ENCODE measurements at places on chromosomes 7 and 10. TPM values are rescaled to one million over a fixed set of nuclear protein-coding genes. Genes with fewer than 3 reads are reported as not detected.

The CYP2C19 gene
- 3.7 TPM for total RNA-seq

The ALOX5 gene
- total RNA-seq, result 17.3 TPM

The RBM20 gene
- total RNA-seq, result 2.8 TPM

The ZWINT gene
- 28.6 TPM for total RNA-seq

The PPP1R17 gene
- total RNA-seq, result 4.5 TPM

The GPC2 gene
- 53.3 TPM for total RNA-seq

The SORBS1 gene
- 31.4 TPM for total RNA-seq

The CRYGN gene
- total RNA-seq, result 1.3 TPM

The NPVF gene
- total RNA-seq, result not detected

The RPS24 gene
- 1,810 TPM for total RNA-seq

The MAGI2 gene
- total RNA-seq, result 5.7 TPM

GRCh38 chr10:91860885-91861284, 48.4 kb downstream of the FGFBP3 start:
- no peak for DNase-seq
- no peak overlapping the region for H3K4me3 ChIP-seq
- H3K27me3 ChIP-seq, result no peaks in the 10 kb centered on the region
- H3K27ac ChIP-seq, result no peak overlapping the region

DNA sequence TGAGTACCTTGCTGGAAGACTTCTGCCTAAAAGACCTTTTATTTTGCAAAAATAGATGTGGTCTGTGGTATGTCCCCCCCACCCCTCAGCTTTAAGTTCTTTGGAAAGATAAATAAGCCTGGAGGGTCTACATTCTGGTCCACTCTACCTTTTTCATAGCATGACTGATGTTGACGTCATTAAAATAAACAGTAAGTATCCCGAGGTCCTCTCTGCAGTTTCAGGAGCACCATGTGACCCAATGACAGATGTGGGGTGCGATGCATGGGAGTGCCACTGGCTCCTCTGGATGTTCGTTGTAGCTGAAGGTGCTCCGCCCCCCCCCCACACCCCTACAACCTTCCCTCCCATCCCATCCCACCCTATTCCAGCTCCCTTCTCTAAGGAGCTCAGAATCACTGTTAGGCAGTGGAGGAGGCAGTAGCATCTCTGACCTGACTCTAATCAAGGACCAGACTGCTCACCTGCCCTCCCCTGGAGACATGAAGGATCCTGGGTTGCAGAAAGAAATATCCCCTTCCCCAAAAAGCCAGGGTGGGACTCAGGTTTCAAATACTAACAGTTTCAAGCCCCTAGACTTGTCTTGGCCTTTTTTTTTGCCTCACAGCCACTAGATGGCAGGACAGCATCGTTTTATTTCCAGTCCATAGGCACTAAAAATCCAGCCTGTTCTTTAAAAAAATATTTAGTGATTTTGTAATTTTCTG, 25.1 kb downstream of the CASP7 start:
- H3K36me3 ChIP-seq, result peaks cover 17% of the 10 kb centered on the region
- H3K4me1 ChIP-seq, result peaks cover 35% of the 10 kb centered on the region
- DNase-seq, result no peak
- H3K4me3 ChIP-seq, result no peak overlapping the region
- H3K27ac ChIP-seq, result no peak overlapping the region

- DNase-seq, result no peak
- H3K27me3 ChIP-seq, result peaks cover 53% of the 10 kb centered on the region
- H3K4me1 ChIP-seq, result peaks cover 10% of the 10 kb centered on the region
- H3K4me3 ChIP-seq, result no peak overlapping the region
- H3K27ac ChIP-seq, result no peak overlapping the region
Measured at GRCh38 chr7:38973760-38974159, 3.9 kb upstream of the POU6F2 start.

GRCh38 chr10:97915346-97916131, 65.9 kb downstream of the GOLGA7B start:
- peaks cover 44% of the 10 kb centered on the region for H3K27me3 ChIP-seq
- H3K27ac ChIP-seq, result no peak overlapping the region
- H3K4me3 ChIP-seq, result no peak overlapping the region
- DNase-seq, result no peak
- H3K4me1 ChIP-seq, result peaks cover 4% of the 10 kb centered on the region
- H3K36me3 ChIP-seq, result no peaks in the 10 kb centered on the region

DNA sequence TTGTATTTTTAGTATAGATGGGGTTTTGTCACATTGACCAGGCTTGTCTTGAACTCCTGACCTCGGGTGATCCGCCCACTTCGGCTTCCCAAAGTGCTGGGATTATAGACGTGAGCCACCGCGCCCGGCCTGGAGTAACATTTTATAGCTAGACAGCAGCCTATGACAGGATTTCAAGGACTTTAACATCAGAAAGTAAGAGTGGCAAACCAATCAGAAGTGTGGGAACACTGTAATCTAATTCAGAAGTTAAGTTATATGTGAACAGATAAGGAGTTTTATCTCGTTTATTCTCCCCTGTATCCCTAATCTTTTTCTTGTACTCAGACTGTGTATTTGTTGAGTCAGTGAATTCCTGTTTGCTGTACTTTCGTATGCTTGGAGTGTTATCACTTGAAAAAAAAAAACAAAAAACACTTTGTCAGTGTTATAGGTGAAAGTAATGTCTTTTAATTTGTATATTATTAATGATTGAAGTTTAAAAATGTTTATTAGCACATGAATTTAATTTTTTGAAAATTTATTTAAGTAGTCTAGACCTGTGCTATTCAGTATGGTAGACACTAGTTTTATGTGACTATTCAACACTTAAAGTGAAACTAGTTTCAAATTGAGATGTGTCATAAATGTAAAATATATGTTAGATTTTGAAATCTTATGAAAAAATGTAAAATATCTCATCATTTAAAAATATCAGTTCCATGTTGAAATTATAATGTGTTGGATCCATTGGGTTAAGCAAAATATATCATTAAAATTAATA, 38.6 kb downstream of the RSBN1L start:
- no peaks in the 10 kb centered on the region for H3K27me3 ChIP-seq
- peaks cover 13% of the 10 kb centered on the region for H3K36me3 ChIP-seq
- DNase-seq, result no peak
- H3K27ac ChIP-seq, result no peak overlapping the region

DNA sequence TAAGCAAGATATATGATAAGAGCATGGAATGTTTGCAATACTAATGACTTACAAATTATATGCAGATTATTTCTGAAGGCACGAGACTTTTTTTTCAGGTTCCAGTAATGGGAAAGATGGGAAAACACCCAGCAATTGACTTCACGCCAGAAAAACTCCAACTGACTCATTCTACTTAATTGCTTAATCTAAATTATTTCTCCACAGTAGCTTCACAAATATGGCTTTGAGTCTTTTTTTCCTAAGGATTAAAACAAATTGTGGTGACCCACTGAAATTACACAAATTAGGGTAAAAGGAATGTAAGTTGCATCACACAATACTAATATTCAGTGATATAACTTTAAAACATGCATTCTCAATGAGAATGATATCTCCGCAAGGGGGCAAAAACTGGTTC, 138.7 kb downstream of the GNAI1 start:
- H3K4me1 ChIP-seq, result peaks cover 11% of the 10 kb centered on the region
- no peaks in the 10 kb centered on the region for H3K36me3 ChIP-seq
- no peaks in the 10 kb centered on the region for H3K27me3 ChIP-seq

GRCh38 chr7:55127135-55127551, 108.3 kb downstream of the EGFR start:
- DNase-seq, result no peak
- H3K27me3 ChIP-seq, result no peaks in the 10 kb centered on the region
- peak overlapping the region; percentile 22 for H3K27ac ChIP-seq
- H3K36me3 ChIP-seq, result no peaks in the 10 kb centered on the region

- H3K4me1 ChIP-seq, result peaks cover 23% of the 10 kb centered on the region
- peaks cover 8% of the 10 kb centered on the region for H3K36me3 ChIP-seq
- peak overlapping the region; percentile 99 for H3K4me3 ChIP-seq
- no peaks in the 10 kb centered on the region for H3K27me3 ChIP-seq
- DNase-seq, result no peak
Measured at GRCh38 chr7:96707901-96708774, 1.5 kb downstream of the SEM1 start.

GRCh38 chr7:144827621-144828020, 8.2 kb downstream of the TPK1 start:
- DNase-seq, result no peak
- H3K27me3 ChIP-seq, result no peaks in the 10 kb centered on the region
- peaks cover 3% of the 10 kb centered on the region for H3K4me1 ChIP-seq

DNA sequence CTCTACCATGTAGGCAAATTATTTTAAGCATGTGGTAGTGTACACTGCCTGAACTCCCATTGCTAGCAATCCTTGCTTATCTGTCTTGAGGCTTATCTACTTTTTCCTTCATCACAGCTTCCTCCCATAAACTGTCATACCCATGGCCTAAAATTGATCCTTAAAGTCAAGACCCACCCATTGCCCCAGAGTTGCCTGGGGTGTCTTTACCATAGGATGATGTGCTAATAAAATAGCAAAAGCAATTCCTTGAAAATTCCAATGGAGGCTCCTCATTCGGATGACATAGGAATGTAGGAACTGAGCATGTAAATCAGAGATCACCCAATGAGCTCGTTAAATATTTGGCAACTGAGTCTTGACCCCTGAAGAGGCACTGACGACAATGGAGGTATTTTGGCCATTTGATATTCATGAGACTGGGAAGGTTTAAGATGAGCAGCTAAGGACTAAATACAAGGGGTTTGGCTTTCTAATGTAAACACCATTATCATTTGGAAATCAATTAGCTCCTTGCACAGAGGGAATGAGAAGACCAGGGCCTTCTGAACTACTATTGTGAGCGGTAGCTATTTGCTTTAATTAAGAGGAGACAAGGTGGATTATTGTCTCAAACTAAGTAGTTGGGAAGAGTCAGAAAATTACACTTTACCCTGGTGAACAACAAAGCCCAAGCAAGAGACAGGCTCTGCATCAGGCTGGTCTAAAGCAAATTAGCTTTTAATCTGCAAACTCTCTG, 234.9 kb downstream of the GATA3 start:
- no peak overlapping the region for H3K4me3 ChIP-seq
- H3K27ac ChIP-seq, result no peak overlapping the region
- no peaks in the 10 kb centered on the region for H3K36me3 ChIP-seq
- H3K27me3 ChIP-seq, result peaks cover 11% of the 10 kb centered on the region
- no peak for DNase-seq

- no peaks in the 10 kb centered on the region for H3K36me3 ChIP-seq
- peaks cover 9% of the 10 kb centered on the region for H3K27me3 ChIP-seq
- no peak overlapping the region for H3K27ac ChIP-seq
Measured at GRCh38 chr10:30727524-30727923, 98.0 kb upstream of the LYZL2 start.

GRCh38 chr7:124032369-124033094, at the start of gene TMEM229A:
TMEM229A (minus strand) TSS chr7:124033067; CDS start chr7:124033003, 64 bp downstream.
- peak; percentile 74 for DNase-seq
- no peak within 1 kb of the TSS for H3K27ac ChIP-seq

DNA sequence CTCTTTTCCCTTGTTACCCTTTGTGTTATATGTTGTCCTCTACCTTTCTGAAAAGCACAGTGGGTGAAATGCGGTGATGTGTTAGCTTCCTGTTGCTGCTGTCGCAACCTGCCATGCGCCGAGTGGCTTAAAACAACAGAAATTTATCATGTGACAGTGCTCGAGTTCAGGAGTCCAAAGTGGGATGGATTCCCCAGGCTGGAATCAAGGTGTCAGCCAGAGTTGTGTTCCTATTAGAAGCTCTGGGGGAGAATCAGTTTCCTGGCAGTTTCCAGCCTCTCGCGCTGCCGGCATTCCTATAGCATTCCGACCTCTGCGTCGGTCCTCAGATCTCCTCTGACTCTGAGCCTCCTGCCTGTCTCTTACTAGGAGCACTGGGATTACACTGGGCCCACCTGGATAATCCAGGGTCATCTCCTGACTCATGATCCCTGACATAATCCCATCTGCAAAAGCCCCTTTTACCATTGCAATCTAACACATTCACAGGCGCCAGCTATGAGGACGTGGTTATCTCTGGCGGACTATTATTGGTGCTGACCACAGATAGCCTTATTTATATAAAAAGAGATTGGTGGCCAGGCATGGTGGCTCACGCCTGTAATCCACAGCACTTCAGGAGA, 207.5 kb downstream of the CUX1 start:
- H3K27ac ChIP-seq, result peak overlapping the region; percentile 47
- H3K4me3 ChIP-seq, result no peak overlapping the region
- H3K36me3 ChIP-seq, result peaks cover 5% of the 10 kb centered on the region
- DNase-seq, result no peak
- no peaks in the 10 kb centered on the region for H3K27me3 ChIP-seq
- peaks cover 22% of the 10 kb centered on the region for H3K4me1 ChIP-seq

DNA sequence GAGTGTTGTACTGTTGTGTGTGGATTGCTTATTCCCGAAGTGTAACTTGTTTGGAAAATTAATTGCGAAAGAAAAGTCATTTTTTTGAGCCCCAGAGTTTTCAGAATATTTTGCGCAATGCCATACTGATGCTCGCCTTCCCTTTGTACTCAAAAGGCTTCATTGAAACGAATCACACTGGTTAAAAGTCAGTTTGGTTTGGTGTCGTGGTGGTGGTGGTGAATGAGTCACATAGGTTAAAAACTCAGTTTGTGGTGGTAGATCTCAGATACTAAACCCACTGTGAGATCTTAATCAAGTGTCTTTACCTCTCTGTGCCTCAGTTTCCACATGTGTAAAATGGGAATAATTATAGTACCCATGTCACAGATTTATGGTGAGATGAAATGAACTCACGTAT, 61.1 kb upstream of the IL6 start:
- H3K27ac ChIP-seq, result no peak overlapping the region
- H3K4me3 ChIP-seq, result no peak overlapping the region
- H3K27me3 ChIP-seq, result peaks cover 6% of the 10 kb centered on the region
- peaks cover 5% of the 10 kb centered on the region for H3K4me1 ChIP-seq

DNA sequence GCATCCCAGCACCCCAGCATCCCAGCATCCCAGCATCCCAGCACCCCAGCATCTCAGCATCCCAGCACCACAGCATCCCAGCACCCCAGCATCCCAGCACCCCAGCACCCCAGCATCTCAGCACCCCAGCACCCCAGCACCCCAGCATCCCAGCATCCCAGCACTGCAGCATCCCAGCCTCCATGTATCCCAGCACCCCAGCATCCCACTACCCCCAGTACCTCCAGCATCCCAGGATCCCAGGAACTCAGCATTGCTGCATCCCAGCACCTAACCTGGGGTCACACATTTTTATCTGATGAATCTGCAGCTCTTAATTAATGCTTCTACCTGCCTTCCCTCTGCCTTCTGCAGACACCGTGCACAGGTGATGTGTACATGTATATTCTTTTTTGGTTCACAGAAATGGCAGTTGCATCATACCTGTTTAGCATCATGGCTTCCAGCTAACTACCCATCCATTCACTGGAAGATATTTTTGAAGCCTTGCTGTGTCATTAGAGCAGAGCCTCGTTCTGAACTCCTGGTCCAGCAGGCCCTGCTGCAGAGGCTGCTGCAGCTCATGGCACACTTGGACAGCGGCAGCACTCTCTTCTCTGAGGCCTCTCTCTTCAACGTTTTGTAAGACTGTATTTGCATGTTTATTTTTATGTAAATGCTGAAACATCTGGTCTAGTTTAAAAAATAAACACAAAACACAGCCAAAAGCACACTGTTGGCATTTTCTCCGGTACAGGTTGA, 4.6 kb upstream of the CFAP46 start:
- DNase-seq, result no peak
- no peak overlapping the region for H3K27ac ChIP-seq
- peak overlapping the region; percentile 40 for H3K4me3 ChIP-seq

Data from type B pancreatic cell (in vitro differentiated cells).